ENCODE measurements at places on chromosomes 2 and 18. TPM values are rescaled to one million over a fixed set of nuclear protein-coding genes. Genes with fewer than 3 reads are reported as not detected.

The OSR1 gene
- total RNA-seq, result 6.9 TPM

The IL36G gene
- total RNA-seq, result not detected

The TTN gene
- total RNA-seq, result not detected

The ACMSD gene
- not detected for total RNA-seq

The TUBB6 gene
- total RNA-seq, result 47.9 TPM

All from PC-9 (cell line).